Fibroblast of skin of right biceps (primary cell): ENCODE measurements at places on chromosomes 6 and 20.

DNA sequence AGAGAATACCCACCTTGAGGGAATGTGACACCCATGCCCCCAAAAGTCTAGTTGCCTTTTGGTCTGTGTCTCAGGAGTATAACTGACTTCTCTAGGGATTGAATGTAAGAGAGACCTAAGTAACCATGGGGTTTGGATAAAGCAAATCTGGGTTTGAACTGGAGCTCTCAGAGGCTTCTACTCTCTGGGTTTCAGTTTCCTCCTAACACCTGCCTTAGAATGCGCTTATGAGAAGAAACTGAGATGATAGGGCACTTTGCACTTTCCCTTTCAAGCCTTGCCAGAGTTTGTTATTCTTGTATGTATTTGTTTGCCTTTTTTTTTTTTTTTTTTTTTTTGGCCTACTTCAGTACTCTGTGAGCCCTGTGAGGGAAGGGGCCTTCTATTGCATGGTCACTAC, 19.4 kb downstream of the SDHAF4 start:
- no peak for DNase-seq

DNA sequence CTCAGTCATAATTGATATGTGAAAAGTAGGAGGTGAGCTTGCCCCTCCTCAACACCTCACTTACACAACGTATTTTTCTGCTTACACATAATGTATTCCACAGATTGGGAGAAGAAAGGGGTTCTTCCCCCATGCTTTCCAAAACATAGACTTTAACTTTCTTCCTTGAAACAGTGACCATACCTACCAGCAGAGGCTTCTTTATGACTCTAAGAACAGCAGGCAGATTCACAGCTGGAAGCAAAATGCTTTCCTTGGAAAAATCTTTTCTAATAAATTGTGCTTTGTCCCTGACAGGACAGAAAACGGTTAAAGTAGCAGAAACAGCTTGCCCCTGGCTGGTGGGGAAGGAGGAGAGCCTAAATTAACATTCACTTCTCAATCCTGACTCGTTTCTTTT, 629.1 kb upstream of the IMPG1 start:
- DNase-seq = no peak

DNA sequence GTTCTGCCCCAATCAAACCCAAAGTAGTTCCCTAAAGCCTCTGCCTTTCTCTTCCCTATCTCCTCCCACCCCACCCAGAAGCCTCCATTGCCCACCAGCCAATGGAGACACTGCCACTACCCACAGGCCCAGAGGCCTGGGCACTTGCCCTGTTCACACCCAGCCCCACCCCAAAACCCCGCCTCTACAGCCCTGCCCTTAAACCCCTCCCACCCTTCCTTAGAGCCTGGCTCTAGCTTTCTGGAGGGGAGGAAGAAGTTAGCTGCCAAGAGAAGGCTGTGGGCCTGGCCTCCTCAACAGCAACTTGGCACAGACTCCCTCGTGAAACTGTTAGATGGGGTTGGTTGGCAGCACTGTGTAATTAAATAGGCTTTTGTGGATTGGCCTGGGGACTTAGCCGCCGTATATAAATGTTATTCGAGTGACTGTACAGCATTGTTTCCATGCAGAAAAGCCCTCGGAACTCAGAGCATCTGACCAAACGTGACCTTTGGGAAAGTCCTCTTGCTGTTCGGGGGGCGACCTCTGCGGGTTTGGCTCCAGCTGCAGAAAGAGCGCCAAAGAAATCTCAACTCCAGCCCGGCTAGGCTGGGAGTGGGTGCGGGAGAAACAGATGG, 31.4 kb downstream of the COL11A2 start:
- peak; percentile 83 for DNase-seq

GRCh38 chr6:134199848-134200606, 117.9 kb downstream of the SGK1 start:
- no peak for DNase-seq

GRCh38 chr6:128316258-128316929, 204.0 kb downstream of the PTPRK start:
- no peak for DNase-seq

- DNase-seq = no peak
Observed at GRCh38 chr20:34037121-34037520, 43.4 kb downstream of the RALY start.

DNA sequence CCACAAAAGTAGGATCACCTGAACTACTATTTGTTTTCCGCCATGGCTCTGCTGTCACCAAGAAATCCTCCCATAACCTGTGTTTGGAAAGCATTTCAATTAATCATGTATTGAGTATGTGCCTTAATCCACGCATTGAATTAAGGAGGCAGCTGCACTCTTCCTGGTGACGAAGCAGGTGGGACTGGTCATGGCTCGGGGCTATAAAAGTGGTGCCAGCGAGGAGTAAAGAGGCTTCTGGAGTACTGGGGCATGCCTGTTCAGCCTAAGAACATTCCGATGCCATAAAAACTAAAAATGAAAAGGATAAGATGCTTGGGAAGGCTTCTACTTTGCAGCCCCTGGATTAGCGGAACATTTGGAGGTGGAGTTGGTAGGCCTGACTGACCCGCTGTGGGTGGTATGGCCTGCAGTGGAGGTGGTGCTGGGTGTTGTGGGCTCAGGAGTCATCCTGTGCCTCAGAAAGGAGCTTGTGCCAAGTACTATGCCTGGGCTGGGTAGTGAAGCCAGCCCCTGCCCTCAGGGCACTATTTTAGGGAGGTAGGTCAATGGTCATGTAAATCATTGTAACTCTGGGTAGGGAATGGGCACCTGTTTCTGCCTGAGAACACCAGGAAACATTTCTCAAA, 110.5 kb downstream of the B3GAT2 start:
- no peak for DNase-seq

DNA sequence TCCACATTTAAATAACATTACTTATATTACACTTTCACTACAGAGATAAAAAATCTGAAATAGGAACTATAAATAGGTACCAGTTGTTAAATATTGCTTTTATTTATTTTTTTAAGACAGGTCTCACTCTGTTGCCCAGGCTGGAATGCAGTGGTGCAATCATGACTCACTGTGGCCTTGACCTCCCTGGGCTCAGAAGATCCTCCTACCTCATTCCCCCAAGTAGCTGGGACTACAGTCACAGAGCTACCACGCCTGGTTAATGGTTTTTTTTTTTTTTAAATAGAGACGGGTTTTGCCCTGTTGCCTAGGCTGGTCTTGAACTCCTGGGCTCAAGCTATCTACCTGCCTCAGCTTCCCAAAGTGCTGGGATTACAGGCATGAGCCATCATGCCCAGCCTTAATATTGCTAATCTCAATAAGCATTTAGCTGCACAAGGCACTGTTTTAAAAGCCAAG, 17.3 kb downstream of the EEF1E1 start:
- DNase-seq = peak; percentile 94

GRCh38 chr6:85185977-85186376, 263.9 kb upstream of the NT5E start:
- peak; percentile 66 for DNase-seq

DNA sequence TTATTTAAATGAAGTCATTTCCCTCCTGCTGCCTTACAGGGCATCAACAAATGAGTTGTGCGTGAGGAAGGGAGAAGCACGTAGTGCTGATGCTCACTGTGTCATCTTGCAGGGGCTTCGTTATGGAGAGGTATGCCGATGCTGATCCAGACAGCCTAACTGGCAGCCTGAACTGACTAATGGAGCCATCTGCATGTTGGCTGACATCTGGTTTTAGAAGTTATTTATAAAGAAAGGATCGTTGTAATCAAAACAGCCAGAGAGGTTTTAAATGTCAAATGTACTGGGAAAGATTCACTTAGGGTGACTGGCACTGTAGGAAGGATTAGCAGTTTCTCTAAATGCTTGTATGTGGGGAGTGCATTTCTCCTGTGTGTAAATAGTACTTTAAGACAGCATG, 54.6 kb downstream of the FARS2 start:
- DNase-seq = peak; percentile 56

- no peak for DNase-seq
Observed at GRCh38 chr20:13545790-13546189, 92.9 kb downstream of the TASP1 start.

- DNase-seq = peak; percentile 57
Observed at GRCh38 chr6:121971931-121972335, 427.5 kb upstream of the HSF2 start.

DNA sequence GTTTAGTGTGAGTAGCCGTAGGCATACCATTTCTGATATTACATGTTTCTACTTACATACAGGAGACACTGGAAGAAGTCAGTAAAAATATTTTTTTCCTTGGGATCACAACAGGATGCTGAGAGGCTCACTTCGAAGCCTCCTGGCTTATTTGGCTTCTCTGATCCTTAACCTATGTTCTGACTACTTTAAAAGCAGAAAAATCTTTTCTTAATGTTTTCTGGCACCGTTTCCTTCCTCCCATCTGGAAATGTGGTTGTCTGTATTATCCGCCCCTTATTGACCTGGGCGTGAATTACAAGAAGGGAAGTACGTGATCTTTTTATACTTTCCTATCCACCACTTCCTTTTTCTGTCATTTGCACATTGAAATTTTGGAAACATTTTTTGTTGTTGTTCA, 379.6 kb downstream of the COL12A1 start:
- DNase-seq = no peak

- no peak for DNase-seq
Observed at GRCh38 chr6:160795721-160796120, 93.7 kb downstream of the PLG start.

DNA sequence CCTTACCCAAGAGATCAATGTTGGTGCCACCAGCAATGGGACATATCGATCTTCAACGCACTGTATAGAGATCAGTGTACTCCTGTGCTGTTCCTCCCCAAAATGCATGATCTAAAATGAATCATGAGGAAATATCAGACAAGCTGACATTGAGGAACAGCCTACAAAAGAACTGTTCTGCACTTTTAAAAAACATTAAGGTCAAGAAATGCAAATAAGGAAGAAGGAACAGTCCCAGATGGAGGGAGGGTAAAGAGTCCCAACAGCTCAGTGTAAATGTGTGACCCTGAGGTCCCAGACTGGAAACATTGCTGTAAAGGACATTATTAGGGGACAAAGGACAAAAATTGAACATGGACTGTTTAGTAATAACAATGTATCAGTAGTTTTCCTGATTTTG, 24.3 kb upstream of the XRN2 start:
- no peak for DNase-seq

DNA sequence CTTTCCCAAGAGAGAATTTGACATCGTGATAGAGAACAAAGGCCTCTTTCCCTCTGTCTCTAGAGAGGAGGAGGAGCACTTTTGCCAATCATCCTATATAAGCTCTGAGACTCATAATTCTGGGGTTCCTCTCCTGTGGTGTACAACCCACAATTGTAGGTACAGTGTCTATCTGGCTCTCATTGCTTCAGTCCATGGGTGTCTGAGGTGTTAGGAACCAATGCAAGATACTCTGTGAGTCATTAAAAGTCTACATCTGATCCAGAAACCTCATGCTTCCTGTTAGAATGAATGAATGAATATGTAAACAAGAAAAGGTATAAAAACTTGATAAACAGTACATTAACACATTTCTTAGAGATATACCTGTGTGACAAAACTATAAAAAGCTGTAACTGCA, 356.7 kb downstream of the QKI start:
- DNase-seq = no peak

GRCh38 chr6:25927756-25928216, 2.7 kb downstream of the SLC17A2 start:
- DNase-seq = no peak

GRCh38 chr6:50978380-50979170, 159.9 kb downstream of the TFAP2B start:
- no peak for DNase-seq

- DNase-seq = no peak
Observed at GRCh38 chr6:30216096-30216495, 2.9 kb upstream of the TRIM26 start.

GRCh38 chr20:45415822-45416637, at the start of gene PIGT:
TSS of gene PIGT (plus strand) at chr20:45416141. CDS start at chr20:45416157, 16 bp downstream.
- DNase-seq = peak; percentile 82
